ENCODE measurements at places on chromosomes 3 and 15.

DNA sequence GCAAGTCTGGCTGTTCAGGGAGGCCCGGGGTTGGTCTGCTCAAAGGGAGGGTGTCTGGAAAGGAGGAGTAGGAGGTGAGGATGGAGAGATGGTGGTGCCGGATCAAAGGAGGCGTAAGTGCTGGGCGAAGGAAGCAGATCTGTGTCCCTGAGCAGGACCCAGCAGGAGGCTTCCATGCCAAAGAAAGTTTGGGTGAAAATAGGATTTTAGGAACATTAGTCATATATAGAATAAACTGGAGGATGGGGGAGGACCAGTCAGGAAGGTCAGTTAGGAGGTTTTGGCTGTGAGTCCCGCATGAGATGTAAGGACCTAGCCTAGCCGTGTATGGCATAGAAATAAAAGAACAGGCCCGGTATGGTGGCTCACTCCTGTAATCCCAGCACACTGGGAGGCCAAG, 28.6 kb upstream of the VPS8 start:
- H3K27me3 ChIP-seq, result no peaks in the 10 kb centered on the region
- no peak for DNase-seq
- no peaks in the 10 kb centered on the region for H3K36me3 ChIP-seq
- no peak overlapping the region for H3K27ac ChIP-seq
- H3K4me3 ChIP-seq, result no peak overlapping the region
- H3K4me1 ChIP-seq, result peaks cover 9% of the 10 kb centered on the region

GRCh38 chr15:99566157-99566897, 543 bp downstream of the MEF2A start:
- no peaks in the 10 kb centered on the region for H3K27me3 ChIP-seq
- peak; percentile 39 for DNase-seq
- H3K4me1 ChIP-seq, result peaks cover 48% of the 10 kb centered on the region
- peak overlapping the region; percentile 95 for H3K27ac ChIP-seq
- peak overlapping the region; percentile 82 for H3K4me3 ChIP-seq

GRCh38 chr3:116947809-116948208, 238.2 kb downstream of the TUSC7 start:
- no peaks in the 10 kb centered on the region for H3K27me3 ChIP-seq

- DNase-seq, result no peak
- H3K4me3 ChIP-seq, result no peak overlapping the region
- H3K4me1 ChIP-seq, result no peaks in the 10 kb centered on the region
- no peaks in the 10 kb centered on the region for H3K36me3 ChIP-seq
- H3K27me3 ChIP-seq, result no peaks in the 10 kb centered on the region
These were observed 889.8 kb upstream of the NR2F2 start for GRCh38 chr15:95440712-95441111.

GRCh38 chr3:151804267-151804666, 9.6 kb upstream of the AADAC start:
- no peaks in the 10 kb centered on the region for H3K4me1 ChIP-seq
- DNase-seq, result no peak
- H3K27me3 ChIP-seq, result no peaks in the 10 kb centered on the region
- no peak overlapping the region for H3K27ac ChIP-seq
- H3K4me3 ChIP-seq, result no peak overlapping the region

DNA sequence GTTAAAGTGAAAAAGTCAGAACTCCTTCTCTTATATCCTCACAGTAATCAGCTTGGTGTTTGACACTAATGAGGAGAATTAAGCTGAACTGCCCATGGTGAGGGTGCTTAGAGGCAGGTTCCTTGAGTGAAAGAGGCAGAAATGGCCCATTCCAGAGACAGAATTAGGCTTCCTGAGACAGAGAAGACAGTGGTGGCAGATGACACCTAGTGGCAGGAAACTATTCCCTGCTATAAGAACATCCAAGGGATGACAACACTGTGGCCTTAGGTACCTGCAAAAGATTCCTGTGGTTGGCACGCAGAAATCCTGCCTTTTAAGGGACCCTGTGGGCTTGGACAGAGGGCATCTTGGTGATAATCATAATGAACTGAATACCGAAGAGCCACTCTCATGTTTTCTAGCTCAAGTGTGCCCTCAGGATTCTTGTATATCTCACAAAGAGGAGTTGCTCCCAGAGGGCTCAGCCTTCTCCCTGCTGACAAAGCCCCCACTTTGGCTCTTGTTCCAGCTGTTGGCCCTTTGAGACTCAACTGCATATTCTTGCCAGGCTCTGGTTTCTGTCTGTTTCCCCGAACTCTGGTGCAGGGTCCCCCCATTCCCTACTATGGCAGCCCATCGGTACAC, 56.0 kb downstream of the KBTBD12 start:
- no peak overlapping the region for H3K4me3 ChIP-seq
- no peaks in the 10 kb centered on the region for H3K36me3 ChIP-seq
- no peak overlapping the region for H3K27ac ChIP-seq
- peak; percentile 79 for DNase-seq
- H3K4me1 ChIP-seq, result no peaks in the 10 kb centered on the region

- no peak overlapping the region for H3K4me3 ChIP-seq
- H3K4me1 ChIP-seq, result no peaks in the 10 kb centered on the region
- no peak for DNase-seq
- no peaks in the 10 kb centered on the region for H3K36me3 ChIP-seq
- no peaks in the 10 kb centered on the region for H3K27me3 ChIP-seq
These were observed 44.7 kb downstream of the CBLB start for GRCh38 chr3:105824129-105824528.

GRCh38 chr3:168342946-168343850, 247.5 kb upstream of the GOLIM4 start:
- no peak for DNase-seq
- no peaks in the 10 kb centered on the region for H3K4me1 ChIP-seq
- no peak overlapping the region for H3K4me3 ChIP-seq

- H3K36me3 ChIP-seq, result no peaks in the 10 kb centered on the region
- H3K4me1 ChIP-seq, result no peaks in the 10 kb centered on the region
- H3K27me3 ChIP-seq, result no peaks in the 10 kb centered on the region
- no peak overlapping the region for H3K27ac ChIP-seq
These were observed 23.4 kb downstream of the NCEH1 start for GRCh38 chr3:172687501-172687900.

GRCh38 chr15:78537266-78537905, 2.9 kb upstream of the PSMA4 start:
- DNase-seq, result no peak
- no peak overlapping the region for H3K27ac ChIP-seq

- no peak for DNase-seq
- H3K4me1 ChIP-seq, result no peaks in the 10 kb centered on the region
- no peak overlapping the region for H3K4me3 ChIP-seq
- H3K36me3 ChIP-seq, result no peaks in the 10 kb centered on the region
- H3K27me3 ChIP-seq, result no peaks in the 10 kb centered on the region
These were observed 72.9 kb downstream of the RPN1 start for GRCh38 chr3:128577711-128578110.

DNA sequence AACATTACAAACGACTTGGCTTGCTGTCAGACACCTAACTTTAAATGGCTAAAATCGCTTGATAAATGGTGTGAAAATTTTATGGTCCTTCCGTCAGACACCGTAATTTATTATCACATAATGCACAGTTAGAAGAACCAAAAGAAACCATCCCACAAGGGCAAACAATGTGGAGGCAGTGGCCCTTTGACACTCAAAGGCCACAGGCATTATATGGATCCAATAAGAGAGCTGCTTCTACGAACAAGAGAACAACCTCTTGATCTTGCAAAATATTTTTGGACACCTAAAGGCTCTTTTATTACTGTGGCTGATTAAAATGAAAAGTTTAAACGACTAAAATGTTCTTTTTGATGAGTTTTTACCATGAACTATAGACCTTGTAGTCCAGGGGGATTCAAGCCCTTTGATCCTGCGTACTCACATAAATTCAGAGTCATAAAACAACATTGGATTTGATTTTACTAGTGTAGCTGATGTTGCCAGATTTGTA, 202.8 kb downstream of the FMN1 start:
- no peaks in the 10 kb centered on the region for H3K4me1 ChIP-seq
- DNase-seq, result no peak
- no peaks in the 10 kb centered on the region for H3K36me3 ChIP-seq
- H3K4me3 ChIP-seq, result no peak overlapping the region
- no peak overlapping the region for H3K27ac ChIP-seq
- H3K27me3 ChIP-seq, result no peaks in the 10 kb centered on the region

- DNase-seq, result peak; percentile 63
These were observed 223.3 kb upstream of the TPRG1 start for GRCh38 chr3:188948281-188948996.

DNA sequence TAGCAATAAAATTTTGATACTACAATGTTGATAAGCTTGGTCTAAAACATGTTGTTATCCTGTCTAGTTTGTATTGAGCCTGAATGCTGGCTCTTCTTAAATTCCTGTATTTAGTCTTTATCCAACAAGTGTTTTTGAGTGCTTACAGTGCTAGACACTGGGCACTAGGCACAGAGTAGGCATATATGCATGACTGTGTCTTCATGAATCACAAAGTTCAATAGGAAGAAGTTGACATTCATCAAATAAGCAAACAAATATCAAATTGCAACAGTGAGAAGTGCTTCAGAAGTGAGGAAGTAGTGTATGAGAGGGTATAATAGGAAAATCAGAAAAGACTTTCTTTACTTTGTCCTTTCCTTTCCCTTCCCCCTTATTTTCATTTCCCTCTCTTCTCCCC, 6.8 kb downstream of the CD96 start:
- no peaks in the 10 kb centered on the region for H3K36me3 ChIP-seq
- H3K4me1 ChIP-seq, result peaks cover 17% of the 10 kb centered on the region
- DNase-seq, result no peak
- no peak overlapping the region for H3K4me3 ChIP-seq
- no peak overlapping the region for H3K27ac ChIP-seq
- H3K27me3 ChIP-seq, result no peaks in the 10 kb centered on the region

- no peak overlapping the region for H3K4me3 ChIP-seq
- DNase-seq, result no peak
- no peaks in the 10 kb centered on the region for H3K36me3 ChIP-seq
These were observed 42.9 kb downstream of the MYO1E start for GRCh38 chr15:59329570-59330350.

DNA sequence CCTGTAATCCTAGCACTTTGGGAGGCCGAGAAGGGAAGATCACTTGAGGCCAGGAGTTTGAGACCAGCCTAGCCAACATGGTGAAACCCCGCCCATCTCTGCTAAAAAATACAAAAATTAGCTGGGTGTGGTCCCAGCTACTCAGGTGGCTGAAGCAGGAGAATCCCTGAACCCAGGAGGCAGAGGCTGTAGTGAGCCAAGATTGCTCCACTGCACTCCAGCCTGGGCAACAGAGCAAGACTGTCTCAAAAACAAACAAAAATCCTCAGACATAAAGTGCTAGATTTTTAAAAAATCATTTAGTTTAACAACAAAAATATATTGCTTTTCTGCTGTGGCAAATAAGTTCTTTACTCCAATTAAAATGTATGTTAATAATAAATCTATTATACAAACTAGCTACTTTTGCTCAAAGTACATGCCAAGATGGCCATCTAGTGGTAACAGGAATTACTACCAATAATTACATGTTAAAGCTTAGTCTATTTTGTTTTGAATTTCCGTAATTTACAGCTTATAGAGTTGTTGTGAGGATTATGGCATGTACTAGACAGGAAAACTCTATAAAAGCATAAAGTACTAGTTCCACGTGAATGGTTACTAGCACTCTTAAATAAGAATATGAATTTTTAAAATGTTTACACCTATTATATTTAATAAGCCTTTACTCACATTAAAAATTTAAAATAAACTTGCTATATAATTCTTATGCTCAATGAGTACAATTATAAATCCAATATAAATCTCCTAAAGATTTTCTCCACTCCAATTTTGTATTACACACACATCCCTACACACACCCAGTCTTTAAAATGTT, 39.0 kb downstream of the GABPB1 start:
- peak; percentile 62 for DNase-seq
- H3K36me3 ChIP-seq, result no peaks in the 10 kb centered on the region
- no peaks in the 10 kb centered on the region for H3K4me1 ChIP-seq
- no peaks in the 10 kb centered on the region for H3K27me3 ChIP-seq
- no peak overlapping the region for H3K27ac ChIP-seq

GRCh38 chr3:141421186-141421585, 52.9 kb downstream of the ZBTB38 start:
- H3K36me3 ChIP-seq, result no peaks in the 10 kb centered on the region
- no peak overlapping the region for H3K27ac ChIP-seq
- no peaks in the 10 kb centered on the region for H3K27me3 ChIP-seq
- DNase-seq, result no peak
- H3K4me1 ChIP-seq, result no peaks in the 10 kb centered on the region

DNA sequence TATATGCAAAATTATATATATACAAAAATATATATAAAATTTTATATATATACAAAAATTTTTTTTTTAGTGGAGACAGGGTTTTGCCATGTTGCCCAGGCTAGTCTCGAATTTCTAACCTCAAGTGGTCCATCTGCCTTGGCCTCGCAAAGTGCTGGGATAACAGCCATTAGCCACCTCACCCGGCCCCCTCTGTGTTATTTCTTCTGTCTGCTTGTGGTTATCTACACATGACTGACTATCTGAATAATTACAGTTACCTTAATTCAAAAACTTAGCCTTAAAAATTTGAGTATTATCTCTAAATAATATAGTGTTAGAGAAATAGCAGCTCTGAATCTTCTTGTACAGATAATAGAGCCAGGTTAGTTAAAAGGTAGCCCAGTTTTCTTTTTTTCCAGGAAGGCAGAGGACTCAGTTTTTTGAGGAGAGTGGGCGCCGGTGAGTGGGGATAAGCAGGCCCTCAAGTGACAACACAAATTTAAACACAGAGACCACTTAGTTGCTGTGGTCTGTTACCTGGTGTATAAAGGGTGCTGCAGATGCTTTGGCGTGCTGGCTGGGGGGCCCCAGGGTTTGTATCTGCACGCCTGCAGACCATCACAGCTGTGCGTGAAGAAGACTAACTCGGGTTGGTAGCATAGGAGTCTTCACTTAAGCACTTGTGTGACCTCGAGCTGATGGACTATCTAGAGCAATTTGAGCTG, 83.7 kb downstream of the TRAK1 start:
- no peak overlapping the region for H3K4me3 ChIP-seq
- no peak overlapping the region for H3K27ac ChIP-seq
- H3K36me3 ChIP-seq, result no peaks in the 10 kb centered on the region

- peaks cover 21% of the 10 kb centered on the region for H3K36me3 ChIP-seq
- H3K27me3 ChIP-seq, result no peaks in the 10 kb centered on the region
- DNase-seq, result no peak
- no peak overlapping the region for H3K27ac ChIP-seq
These were observed 27.6 kb downstream of the OPA1 start for GRCh38 chr3:193620650-193621049.

GRCh38 chr3:141000686-141001085, 50.5 kb upstream of the SPSB4 start:
- H3K27me3 ChIP-seq, result no peaks in the 10 kb centered on the region
- H3K27ac ChIP-seq, result no peak overlapping the region

GRCh38 chr3:182389071-182389815, 404.1 kb upstream of the ATP11B start:
- H3K27me3 ChIP-seq, result peaks cover 26% of the 10 kb centered on the region
- H3K4me1 ChIP-seq, result peaks cover 9% of the 10 kb centered on the region
- H3K36me3 ChIP-seq, result no peaks in the 10 kb centered on the region
- H3K27ac ChIP-seq, result no peak overlapping the region
- DNase-seq, result no peak
- no peak overlapping the region for H3K4me3 ChIP-seq

DNA sequence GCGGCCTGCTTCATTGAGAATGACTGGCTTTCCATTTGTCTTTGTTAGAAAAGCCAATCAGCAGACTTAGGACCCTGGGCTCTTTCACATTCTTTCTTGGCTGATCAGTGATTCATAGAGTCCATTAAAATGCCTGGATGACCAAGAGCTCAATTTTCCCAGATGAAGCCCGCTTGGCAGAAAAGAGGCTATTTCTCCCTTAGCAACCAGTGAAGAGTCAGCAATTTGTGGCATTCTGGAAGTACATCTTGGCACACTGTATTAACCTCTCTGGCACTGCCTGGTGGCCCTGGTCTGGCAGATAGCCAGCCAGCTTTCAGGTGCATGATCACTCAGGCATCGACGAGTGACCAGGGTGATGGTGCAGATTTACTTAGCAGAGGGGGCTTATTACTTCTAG, 145.7 kb upstream of the PLAAT1 start:
- H3K27me3 ChIP-seq, result no peaks in the 10 kb centered on the region
- no peaks in the 10 kb centered on the region for H3K4me1 ChIP-seq
- DNase-seq, result no peak
- no peak overlapping the region for H3K27ac ChIP-seq
- H3K36me3 ChIP-seq, result no peaks in the 10 kb centered on the region
- H3K4me3 ChIP-seq, result no peak overlapping the region

Data from GM23338 (cell line).